Mammary epithelial cell (primary cell): ENCODE measurements at places on chromosomes 4 and X.
A peak's percentile ranks its signal among the peaks of the same experiment; 100 is the strongest.

DNA sequence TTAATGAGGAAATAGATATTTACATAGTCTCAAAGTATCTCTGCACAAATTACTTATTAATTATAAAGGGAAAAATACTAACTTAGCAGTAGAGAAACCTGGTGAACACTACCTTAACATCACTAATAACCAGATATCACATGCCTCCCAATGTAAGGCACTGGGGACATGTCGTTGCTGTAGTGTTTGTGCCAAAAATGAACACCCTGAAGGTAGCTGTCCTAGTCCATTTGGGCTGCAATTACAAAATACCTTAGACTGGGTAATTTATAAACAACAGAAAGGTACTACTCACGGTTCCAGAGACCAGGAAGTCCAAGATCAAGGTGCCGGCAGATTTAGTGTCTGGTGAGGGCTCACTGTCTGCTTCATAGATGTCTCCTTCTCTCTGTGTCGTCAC is 10.7 kb upstream of the MPC1L start:
- no peak for DNase-seq

DNA sequence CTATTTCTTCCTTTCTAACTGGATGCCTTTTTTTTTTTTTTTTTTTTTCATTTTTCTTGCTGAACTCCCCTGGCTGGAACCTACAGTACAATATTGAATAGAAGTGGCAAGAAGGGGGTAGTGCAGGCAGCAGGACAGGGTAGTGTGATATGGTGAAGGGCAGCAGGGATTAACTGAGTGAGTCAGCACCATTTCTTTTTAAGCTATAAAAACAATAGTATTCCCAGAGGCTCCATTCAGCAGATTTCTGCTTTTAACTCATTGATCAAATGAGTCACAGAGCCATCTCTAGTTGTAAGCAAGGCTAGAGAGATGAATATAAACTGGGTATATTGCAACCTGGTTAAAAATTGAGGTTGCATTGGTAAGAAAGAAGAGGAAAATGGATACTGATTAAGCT is 53.6 kb upstream of the SETD7 start:
- peak; percentile 19 for DNase-seq

DNA sequence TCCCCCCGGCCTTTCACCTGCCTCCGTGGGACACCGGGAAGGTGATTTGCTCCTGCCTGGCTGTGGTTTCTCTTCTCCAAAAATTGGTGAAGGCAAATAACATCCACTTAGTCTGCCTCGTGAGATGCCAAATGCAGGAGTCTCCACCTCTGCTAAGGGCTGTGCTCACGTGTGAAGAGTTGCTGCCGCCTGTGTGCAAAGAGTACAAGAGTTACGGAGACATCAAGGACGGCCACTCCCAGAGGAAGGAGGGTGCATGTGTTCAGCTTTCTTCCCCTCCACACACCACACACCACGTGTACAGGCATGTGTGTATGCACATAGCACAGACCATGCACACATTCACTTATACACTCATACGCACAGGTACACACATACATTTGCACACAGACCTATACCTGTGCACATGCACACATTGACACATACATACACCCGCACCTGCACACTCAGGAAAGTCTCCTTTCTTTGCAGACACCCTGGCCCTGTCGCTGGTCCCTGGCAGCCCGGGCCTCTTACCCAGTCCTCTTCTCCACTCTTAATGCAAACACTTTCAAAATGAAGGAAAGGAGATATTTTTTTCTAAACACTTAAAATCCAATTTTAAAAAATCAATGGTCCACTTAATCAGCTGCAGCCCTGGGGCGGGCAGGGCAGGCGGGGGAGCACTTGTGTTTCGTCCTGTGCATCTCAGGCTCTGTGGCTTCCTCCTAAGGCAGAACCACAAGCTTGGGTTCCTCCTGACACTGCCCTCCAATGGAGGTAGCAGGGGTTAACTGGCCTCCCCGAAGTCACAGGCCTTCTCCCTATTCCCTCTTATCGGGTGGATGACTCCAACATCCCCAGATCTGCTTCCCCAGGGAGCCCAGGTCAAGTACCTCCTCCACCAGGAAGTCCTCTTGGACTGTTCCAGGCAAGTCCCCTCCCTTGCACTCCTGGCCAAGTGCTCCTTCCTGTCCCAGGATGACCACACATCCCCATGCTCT is 103.0 kb downstream of the CPZ start:
- DNase-seq = no peak

DNA sequence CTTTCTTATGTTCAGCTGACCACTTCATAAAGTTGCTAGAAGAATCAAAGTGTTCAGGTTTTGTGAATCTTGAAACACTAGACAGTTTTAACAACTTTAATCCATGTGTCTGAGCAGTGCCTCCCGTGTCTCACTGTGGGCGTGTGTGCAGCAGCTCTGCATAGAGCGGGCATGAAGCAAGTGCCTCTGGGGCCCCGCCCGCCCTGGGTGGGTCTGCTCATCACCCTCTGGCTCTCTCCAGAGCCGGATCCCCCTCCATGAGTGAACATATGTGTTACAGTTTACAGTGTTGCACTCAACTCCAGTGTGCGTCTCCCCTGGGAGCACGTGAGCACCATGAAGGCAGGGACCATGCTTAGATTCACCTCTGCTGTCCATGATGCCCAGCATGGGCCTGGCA is 37.6 kb upstream of the CRMP1 start:
- no peak for DNase-seq

GRCh38 chrX:51956441-51956840 is 63.0 kb downstream of the MAGED1 start:
- no peak for DNase-seq

GRCh38 chr4:182492423-182492822 is 249.2 kb downstream of the TENM3 start:
- DNase-seq = peak; percentile 12

GRCh38 chrX:17860811-17861488 is at the start of gene RAI2:
Gene RAI2 (minus strand): TSS chrX:17861298. CDS start chrX:17802010, 59,288 bp downstream.
- DNase-seq = no peak

DNA sequence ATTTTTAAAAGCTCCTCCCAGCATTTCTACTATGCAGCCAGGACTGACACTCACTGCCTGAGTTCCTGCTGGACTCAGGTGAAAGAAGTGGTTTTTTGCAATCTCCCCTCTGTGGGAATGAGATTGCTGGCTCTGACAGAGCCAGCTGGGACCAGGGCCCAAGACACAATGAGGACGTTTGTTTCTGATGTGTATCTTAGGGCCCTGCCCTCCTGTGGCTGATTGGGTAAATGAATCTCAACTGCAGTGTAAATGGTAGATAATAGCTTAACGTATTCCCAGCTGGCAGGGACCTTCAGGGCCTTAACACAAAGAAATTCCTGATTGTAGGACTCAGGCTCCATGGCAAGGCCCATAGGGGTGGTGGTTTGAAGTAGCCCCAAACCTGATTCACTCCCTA is 85.8 kb upstream of the PRPS1 start:
- DNase-seq = peak; percentile 31

- no peak for DNase-seq
Observed at GRCh38 chrX:13284570-13284969, 35.3 kb downstream of the ATXN3L start.

GRCh38 chr4:169163495-169163894 is 107.3 kb downstream of the SH3RF1 start:
- DNase-seq = no peak
